ENCODE measurements at places on chromosomes 7 and 10.

- DNase-seq: no peak
Measured at GRCh38 chr7:106386958-106387357, 102.2 kb upstream of the NAMPT start.

DNA sequence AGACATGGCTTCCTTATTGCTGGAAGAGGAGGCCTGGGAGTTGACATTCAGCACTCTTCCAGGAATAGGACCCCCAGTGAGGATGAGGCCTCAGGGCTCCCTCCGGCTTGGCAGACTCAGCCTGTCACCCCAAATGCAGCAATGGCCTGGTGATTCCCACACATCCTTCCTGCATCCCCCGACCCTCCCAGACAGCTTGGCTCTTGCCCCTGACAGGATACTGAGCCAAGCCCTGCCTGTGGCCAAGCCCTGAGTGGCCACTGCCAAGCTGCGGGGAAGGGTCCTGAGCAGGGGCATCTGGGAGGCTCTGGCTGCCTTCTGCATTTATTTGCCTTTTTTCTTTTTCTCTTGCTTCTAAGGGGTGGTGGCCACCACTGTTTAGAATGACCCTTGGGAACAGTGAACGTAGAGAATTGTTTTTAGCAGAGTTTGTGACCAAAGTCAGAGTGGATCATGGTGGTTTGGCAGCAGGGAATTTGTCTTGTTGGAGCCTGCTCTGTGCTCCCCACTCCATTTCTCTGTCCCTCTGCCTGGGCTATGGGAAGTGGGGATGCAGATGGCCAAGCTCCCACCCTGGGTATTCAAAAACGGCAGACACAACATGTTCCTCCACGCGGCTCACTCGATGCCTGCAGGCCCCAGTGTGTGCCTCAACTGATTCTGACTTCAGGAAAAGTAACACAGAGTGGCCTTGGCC is 4.3 kb downstream of the PGAM2 start:
- no peak for DNase-seq

DNA sequence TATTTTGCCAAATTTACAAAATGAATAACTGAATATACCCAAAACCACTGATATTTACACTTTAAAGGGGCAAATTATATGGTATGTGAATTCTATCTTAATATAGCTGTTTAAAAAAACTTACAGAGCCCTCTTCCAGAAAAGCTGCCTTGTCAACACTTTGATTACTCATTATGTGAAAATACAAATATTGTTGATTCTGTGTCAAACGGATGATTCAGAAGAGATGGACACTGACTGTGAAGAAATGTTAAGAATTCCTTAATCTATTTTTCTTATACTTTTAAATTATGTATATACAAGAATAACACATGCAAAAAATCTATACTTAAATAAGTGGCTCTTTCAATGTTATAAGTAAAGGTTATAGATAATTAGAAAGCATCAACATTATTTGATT is 41.5 kb downstream of the SMURF1 start:
- no peak for DNase-seq

DNA sequence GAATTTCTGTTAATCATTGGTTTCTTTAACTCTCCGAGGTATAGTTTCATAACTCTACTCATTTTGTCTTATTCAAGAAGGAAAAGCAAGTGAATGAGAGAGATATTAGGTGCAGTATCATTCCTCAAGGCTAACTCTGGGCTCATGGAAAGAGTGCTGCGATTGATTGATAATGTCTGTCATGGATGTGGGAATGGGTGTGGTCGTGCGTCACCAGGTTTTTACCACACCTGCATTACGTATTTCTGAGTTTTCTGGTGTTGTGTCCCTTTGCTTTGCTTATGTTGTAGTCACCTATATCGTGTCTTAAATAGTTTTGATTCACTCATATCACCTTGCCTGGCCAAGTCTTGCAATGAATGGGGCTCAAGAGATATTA is 44.9 kb upstream of the ZNF438 start:
- no peak for DNase-seq

DNA sequence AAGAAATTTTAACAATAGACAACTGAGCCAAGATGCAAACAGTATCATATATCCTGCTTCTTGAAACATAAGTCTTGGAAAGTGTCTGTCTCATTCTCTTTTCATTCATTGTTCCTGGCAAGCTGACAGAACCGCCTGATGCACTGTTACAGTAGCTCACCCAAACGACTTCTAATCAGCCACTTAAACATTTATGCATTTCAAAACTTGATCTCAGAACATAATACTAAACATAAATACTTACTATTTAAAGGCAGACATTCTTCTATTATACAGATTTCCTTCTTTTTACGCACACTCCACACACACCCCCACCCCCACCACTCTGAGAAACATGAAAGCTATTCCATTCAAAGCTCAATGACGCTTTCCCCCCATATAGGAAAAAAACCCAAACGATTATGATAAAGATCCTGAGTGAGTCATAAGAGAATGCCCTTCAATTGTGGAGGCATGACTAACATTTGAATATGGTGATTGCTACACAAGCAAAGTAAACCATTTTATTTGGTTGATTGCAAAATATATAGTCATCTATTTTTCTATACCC is 30.5 kb downstream of the SHTN1 start:
- DNase-seq: no peak

- DNase-seq: no peak
Measured at GRCh38 chr7:124956160-124956559, 26.5 kb upstream of the POT1 start.

DNA sequence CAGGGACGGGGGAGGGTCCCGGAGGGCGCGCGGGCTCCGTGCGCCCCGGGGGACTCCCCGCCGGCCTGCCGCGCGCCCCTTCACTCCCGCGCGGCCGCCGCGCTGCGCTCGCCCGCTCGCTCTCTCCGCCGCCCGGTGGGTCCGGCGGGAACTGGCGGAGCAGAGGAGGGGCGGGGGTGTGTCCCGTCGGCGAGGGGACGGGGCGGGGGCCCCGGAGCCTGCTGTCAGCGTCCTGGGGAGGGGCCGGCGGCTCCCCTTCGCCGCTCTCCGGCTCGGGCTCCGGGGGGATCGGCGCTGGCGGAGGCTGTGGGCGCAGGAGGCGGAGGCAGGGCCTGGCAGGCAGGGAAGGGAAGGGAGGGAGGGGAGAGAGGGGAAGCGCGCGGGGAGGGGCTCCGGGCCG is at the start of gene SH3PXD2A:
SH3PXD2A (minus strand) TSS at position 153 of the 400 bp plus-strand sequence. CDS start 310 bp downstream, outside the sequence.
- no peak for DNase-seq

- DNase-seq: no peak
Measured at GRCh38 chr7:146700015-146700560, 583.5 kb downstream of the CNTNAP2 start.

Data from hematopoietic multipotent progenitor cell treated with erythropoietin and hydrocortisone succinate and interleukin-3 and kit ligand, for 6 days (in vitro differentiated cells).